MV-4-11 (cell line): ENCODE measurements at places on chromosomes 12 and 14.

DNA sequence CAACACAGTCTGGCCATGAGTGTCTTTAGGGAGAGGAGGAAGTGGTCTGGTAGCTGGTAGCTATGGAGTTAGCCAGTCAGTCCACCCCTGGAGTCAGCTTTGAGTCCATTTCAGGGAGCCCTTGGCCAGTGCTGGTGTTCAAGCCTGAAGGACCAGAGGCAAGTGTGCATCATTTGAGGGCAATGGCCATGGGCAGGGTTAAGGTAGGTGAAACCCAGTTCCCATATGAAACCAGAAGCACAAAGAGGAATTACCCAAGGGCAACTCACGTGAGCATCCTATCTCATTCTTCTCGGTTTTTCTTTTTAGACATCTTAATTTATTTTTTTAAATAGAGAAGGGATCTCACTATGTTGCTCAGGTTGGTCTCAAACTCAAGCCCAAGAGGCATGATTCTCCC is 61.3 kb upstream of the ACTN1 start:
- DNase-seq = peak; percentile 67

GRCh38 chr12:47156167-47156736 is 76.5 kb upstream of the AMIGO2 start:
- no peak for DNase-seq

- no peak for DNase-seq
These were observed 12.2 kb downstream of the TRMT5 start for GRCh38 chr14:60968671-60969070.

DNA sequence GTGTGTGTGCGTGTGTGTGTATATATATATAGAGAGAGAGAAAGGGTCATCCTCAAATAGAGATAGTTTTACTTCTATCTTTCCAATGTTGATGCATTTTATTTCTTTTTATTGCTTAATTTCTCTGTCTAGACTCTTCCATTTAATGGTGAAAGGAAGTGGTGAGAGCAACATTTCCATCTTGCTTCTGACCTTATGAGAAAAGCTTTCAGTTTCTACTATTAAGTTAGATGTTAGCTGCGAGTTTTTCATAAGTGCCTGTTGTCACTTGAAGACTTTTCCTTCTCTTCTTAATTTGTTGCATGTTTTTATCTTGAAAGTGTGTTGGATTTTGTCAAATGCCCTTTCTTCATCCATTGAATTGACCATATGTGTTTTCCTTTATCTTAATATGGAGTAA is 304.4 kb upstream of the FAR2 start:
- no peak for DNase-seq

- DNase-seq = no peak
These were observed 20.3 kb upstream of the ITPK1 start for GRCh38 chr14:93136009-93136408.

- peak; percentile 11 for DNase-seq
These were observed 69.6 kb downstream of the NT5DC3 start for GRCh38 chr12:103771466-103771865.

DNA sequence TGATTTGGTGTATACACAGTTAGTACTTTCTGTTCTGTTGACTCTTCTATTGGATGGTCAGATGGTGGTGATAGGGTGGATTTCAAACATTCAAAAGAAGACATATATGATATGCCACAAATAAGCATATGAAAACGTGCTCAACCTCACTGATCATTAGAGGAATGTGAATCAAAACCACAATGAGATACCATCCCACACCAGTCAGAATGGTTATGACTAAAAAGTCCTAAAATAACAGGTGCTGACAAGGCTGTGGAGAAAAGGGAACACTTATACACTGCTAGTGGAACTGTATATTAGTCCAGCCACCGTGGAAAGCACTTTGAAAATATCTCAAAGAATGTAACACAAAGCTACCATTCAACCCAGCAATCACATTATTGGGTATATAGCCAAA is 425.5 kb downstream of the C12orf50 start:
- DNase-seq = no peak

DNA sequence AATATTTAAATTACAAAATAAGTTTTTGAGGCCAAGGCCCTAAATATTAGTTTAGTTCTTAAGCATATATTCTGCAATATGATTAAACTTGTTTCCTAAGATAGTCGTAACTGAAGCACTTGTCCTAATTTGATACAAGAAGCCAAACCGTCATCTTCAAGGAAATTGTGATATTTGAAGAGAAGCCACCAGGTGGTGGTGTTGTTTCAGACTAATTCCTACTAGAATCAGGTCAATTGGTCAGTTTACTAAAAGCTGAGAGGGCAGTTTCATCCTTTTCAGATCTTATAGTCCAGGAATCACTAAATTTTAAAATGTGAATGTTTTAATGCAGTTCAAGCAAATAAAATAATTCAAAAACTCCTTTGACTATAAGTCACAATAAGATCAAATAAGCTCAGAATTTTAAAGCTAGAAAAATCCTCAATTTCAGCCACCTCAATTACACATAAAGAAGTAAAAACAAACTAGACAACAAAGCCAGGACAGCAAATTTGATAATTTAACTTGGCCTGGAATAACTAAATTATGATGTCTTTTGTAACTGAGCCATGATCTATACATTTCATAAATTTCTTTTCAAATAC is 7.1 kb upstream of the ARL1 start:
- peak; percentile 54 for DNase-seq

- DNase-seq = no peak
These were observed 303.3 kb downstream of the DPF3 start for GRCh38 chr14:72590577-72590976.

GRCh38 chr12:116502989-116503496 is 56.1 kb upstream of the MAP1LC3B2 start:
- DNase-seq = no peak

DNA sequence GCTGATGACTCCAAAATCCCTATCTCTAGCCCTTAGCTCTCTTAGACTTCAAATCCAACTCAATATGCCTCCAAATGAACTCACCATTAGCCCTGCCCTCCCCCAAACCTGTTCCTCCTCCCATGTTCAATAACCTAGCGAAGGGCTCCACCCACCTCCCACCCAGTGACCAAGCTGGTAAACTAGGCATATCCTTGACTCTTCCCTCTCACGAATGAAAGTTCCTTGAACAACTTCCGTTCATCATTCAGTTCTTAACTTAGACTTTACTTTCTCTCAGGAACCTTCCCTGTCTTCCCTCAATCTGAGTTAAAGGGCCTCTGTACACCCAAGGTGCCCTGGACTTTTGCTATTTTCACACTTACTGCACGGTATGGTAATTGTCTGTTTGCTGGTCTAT is 1.9 kb upstream of the KLHDC1 start:
- DNase-seq = no peak

DNA sequence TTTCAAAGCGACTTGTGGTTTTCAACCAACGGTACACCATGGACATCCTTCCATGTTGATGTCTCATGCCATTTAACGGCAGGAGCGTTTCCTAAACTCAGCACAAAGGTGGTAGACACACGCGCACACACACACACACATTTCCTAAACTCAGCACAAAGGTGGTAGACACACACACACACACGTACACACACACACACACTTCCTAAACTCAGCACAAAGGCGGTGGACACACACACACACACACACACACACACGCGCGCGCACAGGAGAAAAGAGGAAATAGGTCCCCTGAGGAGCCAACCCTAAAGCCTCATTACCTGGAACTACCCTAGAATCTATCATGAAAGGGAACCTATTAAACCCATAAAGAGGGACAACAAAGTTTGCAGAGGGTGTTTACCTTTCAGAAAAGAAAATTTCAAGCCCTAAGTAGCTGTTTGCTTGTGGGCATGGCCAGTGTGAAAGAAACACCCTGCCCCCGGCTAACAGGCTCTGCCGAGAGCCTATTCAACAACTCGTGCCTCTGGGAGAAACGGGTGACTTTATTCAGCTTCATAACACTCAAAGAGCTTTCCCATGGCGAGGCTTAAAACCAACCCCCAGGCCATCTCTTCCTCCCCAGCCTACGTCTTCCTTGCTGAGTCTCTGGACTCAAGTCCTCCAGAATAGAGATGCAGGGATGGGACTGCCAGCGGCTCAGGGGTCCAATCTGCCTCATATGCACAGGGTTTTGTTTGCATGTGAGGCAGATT is 31.8 kb downstream of the SLC8B1 start:
- DNase-seq = peak; percentile 32

GRCh38 chr12:18391151-18391550 is 129.8 kb downstream of the PIK3C2G start:
- no peak for DNase-seq

DNA sequence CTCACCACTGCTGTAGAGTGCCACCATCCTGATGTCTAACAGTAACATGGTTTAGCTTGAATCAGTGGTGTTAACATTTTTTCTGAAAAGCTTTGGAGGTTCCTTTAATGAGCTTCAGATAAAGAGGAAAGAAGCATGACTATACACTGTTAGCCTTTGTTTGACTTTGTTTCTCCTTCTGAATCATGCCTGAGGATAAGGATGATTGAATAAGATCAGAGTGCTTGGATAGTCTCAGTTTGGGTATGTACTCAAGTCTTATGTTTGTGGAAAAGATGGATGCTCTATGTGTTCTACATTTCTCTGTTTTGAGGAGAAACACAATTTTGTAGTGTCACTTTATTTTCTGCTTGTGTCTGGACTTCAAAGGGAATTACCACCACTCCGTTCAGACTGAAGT is 42.0 kb downstream of the GPATCH2L start:
- no peak for DNase-seq

GRCh38 chr14:68420350-68420749 is 372.5 kb downstream of the ZFP36L1 start:
- DNase-seq = no peak

DNA sequence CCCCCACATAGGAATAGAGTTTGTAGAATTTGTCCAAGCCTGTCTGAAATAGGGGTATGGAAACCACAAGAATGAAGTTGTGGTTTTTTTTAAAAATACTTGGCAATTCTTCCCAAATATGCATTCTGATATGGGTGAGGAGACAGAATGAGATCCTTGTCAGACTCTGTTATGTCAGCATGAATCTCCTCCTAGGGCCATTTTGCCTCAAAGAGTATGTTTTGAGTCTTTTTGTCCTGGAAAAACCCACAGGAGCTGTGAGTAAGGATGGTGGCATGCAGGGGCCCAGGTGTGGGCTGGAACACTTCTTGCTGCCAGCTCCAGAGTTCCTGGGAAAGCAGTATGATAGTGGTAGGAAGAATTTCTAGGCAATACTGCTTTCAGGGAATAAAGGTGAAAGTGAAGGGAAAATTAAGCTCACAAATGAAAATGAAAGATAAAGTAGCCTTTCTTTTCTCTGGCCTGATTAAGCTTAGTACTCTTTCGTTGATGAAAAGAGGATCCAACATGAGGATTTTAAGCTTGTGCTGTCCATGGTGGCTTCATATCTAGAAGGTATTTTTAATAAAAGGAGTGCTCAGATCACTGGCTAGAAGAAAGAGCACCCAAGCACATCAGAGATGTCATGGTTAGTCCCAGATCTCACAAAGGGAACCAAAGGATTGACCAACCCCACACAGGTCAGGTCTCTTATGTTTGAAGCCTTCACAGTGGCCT is 130.8 kb downstream of the LLPH start:
- no peak for DNase-seq

- no peak for DNase-seq
These were observed 65.2 kb upstream of the DIO3 start for GRCh38 chr14:101495827-101496775.

DNA sequence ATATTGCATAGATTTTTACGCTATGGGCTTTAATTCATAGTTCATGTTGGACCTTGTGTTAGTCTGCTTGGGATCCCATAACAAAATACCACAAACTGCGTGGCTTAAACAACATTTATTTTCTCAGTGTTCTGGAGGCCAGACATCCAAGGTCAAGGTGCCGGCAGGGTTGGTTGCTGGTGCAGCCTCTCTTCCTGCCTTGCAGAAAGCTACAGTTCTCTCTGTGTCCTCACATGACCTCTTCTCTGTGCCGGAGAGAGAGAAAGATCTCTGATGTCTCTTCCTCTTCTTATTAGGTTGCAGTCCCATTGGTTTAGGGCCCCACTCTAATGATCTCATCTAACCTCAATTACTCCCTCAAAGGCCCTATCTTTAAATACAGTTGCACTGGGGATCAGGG is 170.5 kb downstream of the IPO8 start:
- peak; percentile 38 for DNase-seq

- DNase-seq = no peak
These were observed 18.9 kb downstream of the ZCCHC8 start for GRCh38 chr12:122481861-122482260.

DNA sequence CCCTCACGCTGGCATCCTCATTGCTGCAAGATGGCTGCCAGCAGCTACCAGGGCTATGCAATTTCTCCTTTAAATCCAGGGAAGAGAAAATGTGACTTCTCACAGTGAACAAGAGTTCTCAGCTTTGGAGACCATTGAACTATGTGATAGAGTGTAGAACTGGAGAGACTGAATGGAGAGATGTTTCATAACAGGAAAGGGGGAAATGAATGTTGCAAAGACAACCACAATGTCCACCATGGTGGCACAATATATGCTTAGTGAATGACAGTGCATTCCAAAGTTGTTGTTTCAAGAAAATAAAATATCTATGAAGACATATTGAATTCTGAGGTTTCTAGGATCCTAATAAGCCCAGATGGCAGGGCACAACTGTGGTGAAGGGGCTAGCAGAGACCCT is 13.2 kb upstream of the COCH start:
- peak; percentile 85 for DNase-seq
